ENCODE measurements at places on chromosomes 3 and 15. TPM values are rescaled to one million over a fixed set of nuclear protein-coding genes. Genes with fewer than 3 reads are reported as not detected.

P2RY12 gene
- not detected for total RNA-seq

SRGAP3 gene
- 0.54 TPM for total RNA-seq

DLEC1 gene
- total RNA-seq, result 0.12 TPM

GOLGA6A gene
- total RNA-seq, result not detected

IDH3A gene
- 163 TPM for total RNA-seq

KLHL6 gene
- 40.6 TPM for total RNA-seq

XPC gene
- 35.9 TPM for total RNA-seq

PLSCR2 gene
- not detected for total RNA-seq

HIGD2B gene
- total RNA-seq, result not detected

CELSR3 gene
- 11.6 TPM for total RNA-seq

TMEM212 gene
- total RNA-seq, result not detected

GOLGA8T gene
- not detected for total RNA-seq

GOLGA8M gene
- 1.5 TPM for total RNA-seq

FAM43A gene
- 13.0 TPM for total RNA-seq

PTPN9 gene
- total RNA-seq, result 28.0 TPM

CLASP2 gene
- total RNA-seq, result 67.0 TPM

NOP10 gene
- 257 TPM for total RNA-seq

Measured in activated T-helper 1 cell treated with anti-CD3 and anti-CD28 coated beads, Interleukin-12 subunit alpha, Interleukin-12 subunit beta, Interleukin-2, Interleukin-4 antibody, amounts not matched to agents 30 ng/mL and 10 ng/mL and 1 ng/mL, durations not matched to agents 14 hours and 24 hours and 36 hours (primary cell).